Stimulated activated CD4-positive, alpha-beta T cell treated with anti-CD3 and anti-CD28 coated beads, Interleukin-12 subunit alpha, Interleukin-12 subunit beta, amount 100 ng/mL, for 48 hours (primary cell): ENCODE measurements at places on chromosomes 4 and X.
A peak's percentile ranks its signal among the peaks of the same experiment; 100 is the strongest.

- no peak for DNase-seq
These were observed 203.1 kb downstream of the EPHA5 start for GRCh38 chr4:65467068-65467680.

GRCh38 chr4:3638080-3638795, 106.0 kb upstream of the LRPAP1 start:
- no peak for DNase-seq

DNA sequence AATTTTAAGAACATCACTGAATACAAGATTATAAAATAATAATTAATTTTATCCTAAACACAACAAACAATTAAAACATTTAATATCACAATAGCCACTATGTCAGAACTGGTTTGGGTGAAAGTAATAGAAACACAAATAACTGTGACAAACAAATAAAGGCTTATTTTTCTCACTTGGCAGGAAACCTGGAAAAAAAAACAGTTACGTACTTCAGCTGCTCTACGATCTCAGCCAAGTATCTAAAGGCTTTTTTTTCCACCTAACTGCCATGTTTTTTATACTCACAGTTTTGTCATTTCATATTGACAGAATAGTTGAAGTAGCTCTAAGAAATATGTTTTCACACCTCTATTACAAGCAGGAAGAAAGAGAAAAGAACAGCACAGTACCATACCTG, 284.8 kb upstream of the INTU start:
- DNase-seq: no peak

DNA sequence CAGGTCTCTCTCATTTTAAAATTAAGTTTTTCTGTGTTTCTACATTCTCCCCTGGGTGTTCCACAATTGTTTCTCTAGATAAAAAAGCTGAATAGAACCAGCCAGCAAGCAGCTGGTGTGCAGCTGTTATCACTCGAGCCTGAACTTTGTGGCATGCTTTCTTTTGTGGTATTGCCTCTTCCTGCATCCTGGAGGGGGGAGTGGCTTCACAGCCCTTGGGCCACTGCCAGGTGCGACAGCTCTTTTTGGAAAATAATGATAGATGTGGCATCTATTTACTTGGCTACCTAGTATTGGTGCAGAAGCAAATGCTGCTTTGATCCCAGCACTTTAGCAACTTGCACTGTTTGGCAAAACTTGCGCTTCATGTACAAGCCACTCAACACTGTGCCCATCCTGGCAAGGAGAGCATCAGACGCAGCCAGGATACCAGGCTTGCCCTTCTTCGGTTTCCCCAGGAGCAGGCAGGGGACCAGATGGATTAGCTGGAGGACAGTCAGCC, 69.4 kb downstream of the HMGB2 start:
- DNase-seq: peak; percentile 2

- no peak for DNase-seq
These were observed 161.6 kb downstream of the PCDH18 start for GRCh38 chr4:137370679-137371078.

DNA sequence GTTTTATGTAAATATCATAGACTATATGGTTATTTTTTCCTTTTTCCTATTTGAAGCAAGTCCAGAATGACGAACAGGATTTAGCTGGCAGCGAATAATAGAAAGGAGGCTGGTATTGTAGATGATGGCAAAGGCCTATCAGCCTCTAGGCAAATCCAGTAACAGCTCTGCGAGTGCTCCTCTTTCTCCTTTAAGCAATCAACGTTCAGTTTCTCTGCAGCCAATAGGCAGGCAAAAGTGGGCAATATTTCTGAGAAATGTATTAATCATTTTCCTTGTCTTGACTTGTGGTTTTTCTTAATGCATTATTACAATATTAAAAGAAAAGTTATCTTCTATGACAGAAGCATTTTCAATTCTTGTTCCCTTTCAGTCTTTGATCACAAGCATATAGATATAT, 183.3 kb downstream of the SH3KBP1 start:
- no peak for DNase-seq

- no peak for DNase-seq
These were observed 2.8 kb upstream of the TIFA start for GRCh38 chr4:112288455-112288854.

GRCh38 chr4:24521544-24521943, 62.8 kb downstream of the DHX15 start:
- no peak for DNase-seq

DNA sequence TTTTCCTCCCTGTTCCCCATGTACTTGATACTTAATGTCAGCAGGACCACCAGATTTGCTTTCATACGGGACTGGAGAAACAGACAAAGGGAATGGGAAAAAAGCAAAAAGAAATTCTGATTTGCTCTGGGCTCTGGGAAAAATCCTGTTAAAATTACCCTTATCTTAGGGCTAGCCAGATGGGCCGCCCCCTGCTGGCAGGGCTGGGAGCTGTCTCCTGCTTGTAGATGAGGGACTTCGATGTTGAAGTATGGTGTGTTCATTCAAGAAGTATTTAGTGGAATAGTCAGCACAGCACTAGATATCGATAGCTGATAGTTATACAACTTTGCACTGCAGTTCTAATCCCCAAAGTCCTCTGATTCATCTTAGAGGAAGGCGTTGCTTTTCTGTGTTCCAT, 45.8 kb downstream of the BCORL1 start:
- peak; percentile 29 for DNase-seq

GRCh38 chrX:40474645-40475044, 106.1 kb upstream of the ATP6AP2 start:
- no peak for DNase-seq

GRCh38 chrX:115311139-115311538, 21.6 kb downstream of the LUZP4 start:
- DNase-seq: no peak

- DNase-seq: no peak
These were observed 2.0 kb downstream of the SRPK3 start for GRCh38 chrX:153782871-153783270.

DNA sequence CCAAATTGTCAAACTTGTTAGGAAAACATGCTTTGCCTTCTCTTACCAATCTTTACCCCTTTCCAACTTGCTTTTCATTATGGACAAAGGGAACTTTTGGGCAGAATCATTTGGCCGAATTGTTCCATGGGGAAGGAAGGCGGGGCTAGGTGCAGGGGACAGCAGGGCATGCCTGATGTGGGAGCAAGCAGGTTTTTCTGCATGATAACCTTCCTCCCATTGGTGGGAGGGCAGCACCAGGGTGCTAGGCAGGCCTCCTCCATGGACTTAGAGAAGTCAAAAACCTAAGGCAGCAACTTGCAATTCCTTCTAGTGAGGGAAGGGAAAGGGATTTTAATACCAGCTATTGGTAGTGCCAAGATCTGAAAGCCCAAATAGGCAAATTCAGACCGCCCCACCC, 260.5 kb downstream of the MAPK10 start:
- DNase-seq: no peak

GRCh38 chrX:12771445-12772069, 19.7 kb upstream of the PRPS2 start:
- peak; percentile 35 for DNase-seq

GRCh38 chr4:123776267-123776666, 379.7 kb downstream of the SPRY1 start:
- no peak for DNase-seq

- no peak for DNase-seq
These were observed 5.5 kb downstream of the ELMOD2 start for GRCh38 chr4:140529434-140529833.

DNA sequence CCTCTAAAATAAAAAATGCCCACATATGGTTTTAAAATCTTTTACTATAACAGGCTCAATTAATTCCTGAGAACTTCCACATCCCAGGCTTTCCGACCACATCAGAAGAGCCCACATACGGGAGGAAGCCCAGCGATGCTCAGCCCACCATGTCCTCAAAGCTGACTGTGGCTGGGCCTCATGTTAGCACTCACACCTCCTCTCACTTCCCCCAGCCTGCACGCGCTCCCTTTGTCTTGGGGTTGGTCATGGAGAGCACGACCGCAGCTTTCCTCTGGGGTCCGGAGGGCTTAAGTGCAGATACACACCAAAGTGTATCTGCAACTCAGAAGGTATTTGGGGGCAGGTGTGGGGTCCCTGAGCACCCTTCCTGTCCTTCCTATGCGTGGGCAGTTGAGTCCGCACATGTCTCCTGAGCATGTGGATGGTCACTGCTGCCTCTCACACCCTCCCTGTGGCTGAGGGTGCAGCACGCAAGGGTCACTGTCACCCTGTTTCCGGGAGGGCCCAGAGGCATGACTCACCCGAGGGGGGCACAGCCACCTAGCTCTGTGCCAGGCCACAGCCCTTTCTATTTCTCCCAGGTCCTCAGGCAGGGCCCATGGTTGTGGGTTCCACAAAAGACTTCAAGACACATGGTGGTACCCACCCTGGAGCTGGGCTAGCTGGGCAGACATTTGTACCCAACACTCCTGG, 21.2 kb downstream of the WDR1 start:
- DNase-seq: no peak

DNA sequence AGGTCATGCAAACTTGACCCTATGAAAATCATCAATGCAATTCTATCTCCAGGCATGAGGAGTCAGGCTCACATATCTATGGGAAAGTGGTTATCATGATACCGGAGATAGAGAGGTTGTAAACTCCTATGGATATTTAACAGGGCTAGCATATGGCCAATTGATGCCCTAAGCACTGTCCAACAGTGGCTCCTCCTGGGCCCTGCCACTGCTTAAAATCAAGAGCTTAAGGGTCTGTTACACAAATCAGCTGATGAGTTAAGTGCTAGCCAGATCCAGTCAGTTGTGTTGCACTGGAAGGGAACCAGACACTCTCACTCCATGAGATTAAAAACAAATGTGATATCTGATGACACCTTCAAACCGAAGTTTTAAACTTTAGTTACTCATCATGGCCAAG, 337.6 kb downstream of the STIM2 start:
- DNase-seq: no peak

DNA sequence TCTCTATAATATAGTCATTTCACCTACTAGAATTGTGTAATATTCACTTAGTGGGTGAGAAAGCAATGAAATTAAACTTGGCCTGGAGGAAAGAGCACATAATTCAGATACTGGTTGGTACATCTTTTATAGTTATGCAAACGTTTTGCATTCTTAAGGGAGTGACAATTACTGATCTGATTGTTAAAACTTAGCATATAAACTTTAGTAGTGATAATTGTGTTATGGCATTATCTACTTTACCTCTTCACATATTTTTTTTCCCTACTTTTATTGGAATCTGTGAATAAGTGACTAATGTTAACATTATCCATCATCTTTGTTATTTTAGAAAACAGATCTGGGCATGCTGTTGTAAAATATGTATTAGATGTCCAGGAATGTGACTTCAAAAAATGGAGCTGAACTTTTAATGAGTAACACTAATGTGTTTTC, 217.4 kb upstream of the GIMD1 start:
- DNase-seq: no peak

DNA sequence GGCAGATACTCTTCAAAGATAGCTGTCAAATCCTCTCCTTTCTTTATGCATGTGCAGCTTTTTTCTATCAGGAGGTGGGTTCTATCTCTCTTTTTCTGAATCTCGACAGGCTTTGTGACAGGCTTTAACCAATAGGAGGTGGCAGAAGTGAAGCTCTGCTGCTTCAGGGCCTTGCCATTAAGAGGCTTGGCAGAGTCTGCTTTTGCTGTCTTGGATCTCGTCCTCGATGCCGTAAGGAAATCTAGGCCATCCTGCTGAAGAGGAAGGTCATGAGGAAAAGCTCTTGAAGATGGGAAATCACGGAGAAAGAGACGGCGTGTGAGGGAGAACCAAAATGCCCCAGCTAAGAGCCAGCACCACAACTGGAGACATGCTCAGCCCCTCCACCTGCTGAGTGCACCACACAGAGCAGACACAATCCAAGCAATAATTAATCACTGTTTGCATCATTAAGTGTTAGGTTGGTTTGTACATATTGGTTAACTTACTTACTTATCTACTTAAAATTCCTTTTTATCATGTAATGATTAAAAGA, 92.2 kb downstream of the DDIT4L start:
- DNase-seq: no peak

DNA sequence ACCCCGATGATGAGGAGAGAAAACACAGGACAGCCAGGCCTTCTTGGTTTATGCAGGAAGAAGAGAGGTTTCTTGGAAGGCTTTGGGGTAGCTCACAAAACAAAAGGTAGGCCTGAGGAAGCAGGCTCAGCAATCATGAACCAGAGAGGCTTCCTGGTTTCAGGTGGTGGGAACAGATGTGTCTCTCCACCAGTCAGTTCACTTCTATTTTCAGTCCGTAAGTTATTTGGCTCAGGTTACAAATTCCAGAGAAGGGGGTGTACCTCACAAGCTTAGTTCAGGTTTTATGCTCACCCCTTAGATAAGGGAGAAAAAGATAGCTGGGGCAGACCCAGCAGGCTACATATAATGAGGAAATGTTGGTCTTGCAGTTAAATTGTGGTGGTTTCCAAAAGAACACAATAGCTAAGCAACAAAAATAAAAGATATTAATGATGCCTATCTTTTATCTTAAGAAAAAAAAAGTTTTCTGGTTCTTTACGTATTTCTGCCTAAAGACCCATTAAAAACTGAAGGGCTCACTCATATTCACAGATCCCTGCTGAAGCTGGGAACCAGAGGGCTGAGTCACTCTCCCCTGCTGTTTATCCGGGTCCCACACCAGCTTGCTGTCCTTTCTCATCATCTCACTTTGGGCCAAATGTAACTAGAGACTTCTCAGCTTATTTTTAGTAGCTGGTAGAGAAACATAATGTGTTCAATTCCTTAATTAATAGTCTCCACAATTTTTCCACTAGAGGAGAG, 177.0 kb downstream of the CAMK2D start:
- no peak for DNase-seq

GRCh38 chrX:136780241-136780640, 491 bp downstream of the ARHGEF6 start:
- DNase-seq: no peak

DNA sequence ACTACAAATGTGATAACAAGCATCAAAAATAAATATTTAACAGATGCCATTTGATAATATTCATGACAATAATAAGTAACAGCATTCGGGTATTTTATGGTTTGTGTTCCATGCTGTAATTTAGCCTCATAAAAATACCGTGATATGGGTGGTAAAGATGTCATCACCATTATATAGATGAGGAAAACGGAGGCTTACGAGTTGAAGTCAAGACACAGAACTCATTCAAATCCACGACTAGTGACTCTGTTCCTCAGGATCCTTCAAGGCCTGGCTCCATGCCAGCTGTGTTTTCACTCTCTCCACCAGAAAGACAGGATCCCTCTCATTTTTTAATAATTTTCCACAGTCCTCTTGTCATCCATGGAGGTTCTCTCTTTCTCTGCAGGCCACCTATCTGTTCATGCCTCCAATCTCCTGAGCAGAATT, 94.5 kb downstream of the APBB2 start:
- no peak for DNase-seq

DNA sequence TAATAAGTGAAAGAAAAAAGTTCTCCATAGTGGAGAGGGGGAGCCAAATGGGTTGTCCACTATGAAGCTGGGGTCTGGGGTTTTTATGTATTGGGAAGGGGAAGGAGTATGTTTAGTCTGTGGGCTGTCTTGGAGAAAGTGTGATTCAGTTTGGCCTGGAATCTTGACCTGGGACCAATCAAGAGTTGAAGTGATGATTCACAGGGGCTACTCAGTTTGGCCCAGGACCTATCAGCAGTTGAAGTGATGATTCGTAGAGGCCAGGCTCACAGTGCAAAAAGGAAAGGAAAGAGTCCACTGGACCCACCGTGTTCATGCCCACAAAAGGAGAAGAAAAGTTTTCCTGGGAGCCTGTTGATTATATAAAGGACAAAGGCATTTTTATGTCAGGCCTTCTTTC, 47.3 kb upstream of the RAB9B start:
- DNase-seq: no peak
